ENCODE measurements at places on chromosomes 13 and 19. TPM values are rescaled to one million over a fixed set of nuclear protein-coding genes. Genes with fewer than 3 reads are reported as not detected.
A peak's percentile ranks its signal among the peaks of the same experiment; 100 is the strongest.

DNA sequence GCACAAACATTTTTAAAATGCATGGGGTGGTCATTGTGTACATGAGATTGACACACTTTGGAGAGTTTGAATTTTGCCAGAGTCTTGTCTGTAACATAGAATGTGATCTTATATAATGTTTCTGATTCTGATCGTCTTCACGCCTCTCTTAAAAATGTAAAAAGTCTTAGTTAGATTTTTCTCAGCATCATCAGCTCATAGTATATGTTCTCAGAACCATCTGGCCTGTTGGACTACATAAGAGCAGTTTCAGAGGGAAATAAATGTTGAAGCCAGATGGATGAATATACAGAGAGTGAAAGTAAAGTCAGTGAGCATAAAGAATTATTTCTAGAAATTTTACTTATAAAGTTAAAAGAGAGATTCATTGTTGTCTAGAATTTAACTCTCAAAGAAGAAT is 789.9 kb upstream of the MIR17HG start:
- no peak for DNase-seq

GRCh38 chr13:102983496-102983895 is 82.7 kb downstream of the SLC10A2 start:
- no peak for DNase-seq

GRCh38 chr19:29875931-29876330 is 64.1 kb downstream of the CCNE1 start:
- no peak for DNase-seq

DNA sequence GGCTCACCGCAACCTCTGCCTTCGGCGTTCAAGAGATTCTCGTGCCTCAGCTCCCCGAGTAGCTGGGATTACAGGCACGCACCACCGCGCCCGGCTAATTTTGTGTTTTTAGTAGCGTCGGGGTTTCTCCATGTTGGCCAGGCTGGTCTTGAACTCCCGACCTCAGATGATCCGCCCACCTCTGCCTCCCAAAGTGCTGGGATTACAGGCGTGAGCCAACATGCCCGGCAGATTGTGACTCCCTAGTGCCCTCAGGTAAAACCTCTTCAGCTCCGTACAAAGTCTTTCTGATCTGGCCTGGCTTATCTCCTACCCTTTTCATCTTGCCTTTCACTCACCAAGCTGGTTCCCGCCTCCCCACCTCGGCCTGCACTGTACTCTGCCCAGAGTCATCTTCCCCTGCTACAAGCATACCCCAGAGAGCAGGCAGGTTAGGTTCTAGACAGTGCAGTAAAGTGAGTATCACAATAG is 15.0 kb downstream of the BICRA start:
- DNase-seq = no peak

- peak; percentile 79 for DNase-seq
These were observed at the start of gene FOXA3 for GRCh38 chr19:45863840-45864628. Gene FOXA3, plus strand, starts transcription at chr19:45864326. Its CDS starts 131 bp downstream, at chr19:45864457.

DNA sequence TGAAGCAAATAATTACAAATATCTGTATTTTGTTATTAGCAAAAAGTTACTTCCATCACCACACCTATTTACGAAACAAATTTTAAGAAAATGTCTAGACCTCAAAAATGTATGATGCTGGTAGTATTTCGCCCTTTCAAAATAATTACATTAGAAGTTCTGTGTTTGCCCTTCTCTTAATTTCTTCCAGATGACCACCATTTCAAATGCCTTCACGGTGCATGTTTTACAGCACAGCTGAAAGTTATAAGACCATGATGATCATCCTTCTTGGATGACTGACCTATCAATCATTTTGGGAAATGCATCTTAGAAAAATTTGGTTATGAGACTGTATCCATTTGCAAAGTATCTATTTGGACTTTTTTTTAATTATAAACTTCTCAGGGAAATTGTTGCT is 390.8 kb downstream of the SLITRK6 start:
- no peak for DNase-seq

DNA sequence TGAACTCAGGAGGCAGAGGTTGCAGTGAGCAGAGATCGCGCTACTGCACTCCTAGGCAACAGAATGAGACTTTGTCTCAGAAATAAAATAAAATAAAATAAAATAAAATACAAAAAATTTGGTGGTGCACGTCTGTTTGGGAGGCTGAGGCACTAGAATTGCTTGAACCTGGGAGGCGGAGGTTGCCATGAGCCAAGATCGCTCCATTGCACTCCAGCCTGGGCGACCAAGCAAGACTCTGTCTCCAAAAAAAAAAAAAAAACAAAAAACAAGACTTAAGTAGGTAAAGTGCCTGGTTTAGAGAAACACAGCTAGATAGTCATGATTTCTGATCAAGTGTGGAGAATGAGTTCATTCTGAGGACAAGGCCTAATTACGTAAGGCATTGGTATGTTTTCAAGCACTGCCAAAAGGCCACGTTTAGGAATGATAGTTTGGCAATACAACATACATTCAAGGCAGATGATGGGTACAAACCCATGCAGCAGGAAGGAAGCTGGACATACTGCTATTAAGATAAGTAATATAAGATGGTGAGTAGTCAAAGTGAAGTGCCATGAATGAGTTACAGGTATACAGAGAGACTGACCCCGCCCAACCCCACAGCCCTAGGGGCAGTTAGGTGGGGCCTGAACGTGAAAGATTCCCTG is 4.8 kb upstream of the UCHL3 start:
- DNase-seq = no peak

GRCh38 chr19:42199440-42200115 is 17.9 kb downstream of the DEDD2 start:
- DNase-seq = peak; percentile 75

DNA sequence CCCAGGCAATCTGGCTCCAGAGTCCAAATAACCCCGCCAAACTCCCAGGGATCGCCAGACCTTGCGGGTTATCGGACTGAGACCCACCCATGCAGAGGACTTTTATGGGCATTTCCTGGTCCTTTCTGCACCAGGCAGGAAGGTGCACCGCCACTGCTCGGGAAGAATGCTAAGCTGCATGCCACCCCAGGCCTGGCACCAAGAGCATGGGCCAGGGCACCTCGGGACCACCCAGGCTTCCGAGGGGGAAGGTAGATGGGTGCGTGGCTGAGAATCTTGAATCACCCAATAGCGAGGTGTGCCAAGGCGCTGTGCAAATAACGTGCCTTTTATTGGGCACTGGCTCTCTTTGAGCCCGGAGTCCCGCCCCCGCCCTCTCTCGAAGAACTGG is 422 bp upstream of the ZNF575 start:
- DNase-seq = peak; percentile 55

DNA sequence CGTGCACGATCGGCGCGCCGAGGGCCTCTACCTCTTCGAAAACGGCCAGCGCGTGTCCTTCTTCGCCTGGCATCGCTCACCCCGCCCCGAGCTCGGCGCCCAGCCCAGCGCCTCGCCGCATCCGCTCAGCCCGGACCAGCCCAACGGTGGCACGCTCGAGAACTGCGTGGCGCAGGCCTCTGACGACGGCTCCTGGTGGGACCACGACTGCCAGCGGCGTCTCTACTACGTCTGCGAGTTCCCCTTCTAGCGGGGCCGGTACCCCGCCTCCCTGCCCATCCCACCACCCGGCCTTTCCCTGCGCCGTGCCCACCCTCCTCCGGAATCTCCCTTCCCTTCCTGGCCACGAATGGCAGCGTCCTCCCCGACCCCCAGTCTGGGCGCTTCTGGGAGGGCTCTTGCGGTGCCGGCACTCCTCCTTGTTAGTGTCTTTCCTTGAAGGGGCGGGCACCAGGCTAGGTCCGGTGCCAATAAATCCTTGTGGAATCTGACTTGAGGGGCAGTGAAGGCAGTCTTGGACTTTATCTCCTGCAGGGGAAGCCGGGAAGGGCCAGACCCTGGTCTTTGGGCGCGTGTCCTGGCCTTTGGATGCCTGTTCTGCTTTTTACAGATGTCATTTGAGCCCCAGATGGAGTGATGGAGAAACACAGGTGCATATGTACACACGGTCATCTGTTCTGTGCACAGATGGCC is 2.2 kb downstream of the CLEC11A start:
- no peak for DNase-seq

DNA sequence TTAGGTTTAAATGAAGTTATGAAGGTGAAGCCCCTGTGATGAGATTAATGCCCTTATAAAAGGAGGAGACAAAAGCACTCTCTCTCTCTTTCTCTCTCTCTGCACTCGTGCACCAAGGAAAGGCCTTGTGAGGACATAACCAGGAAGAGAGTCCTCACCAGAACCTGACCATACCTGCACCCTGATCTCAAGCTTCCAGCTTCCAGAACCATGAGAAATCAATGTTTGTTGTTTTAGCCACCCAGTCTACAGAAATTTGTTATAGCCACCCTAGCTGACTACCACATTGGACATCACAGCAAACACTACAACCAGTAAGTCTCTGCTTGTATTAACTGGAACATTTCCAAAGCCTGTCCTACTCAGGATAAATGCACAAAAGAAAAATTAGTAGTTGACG is 34.7 kb upstream of the WDFY2 start:
- no peak for DNase-seq

DNA sequence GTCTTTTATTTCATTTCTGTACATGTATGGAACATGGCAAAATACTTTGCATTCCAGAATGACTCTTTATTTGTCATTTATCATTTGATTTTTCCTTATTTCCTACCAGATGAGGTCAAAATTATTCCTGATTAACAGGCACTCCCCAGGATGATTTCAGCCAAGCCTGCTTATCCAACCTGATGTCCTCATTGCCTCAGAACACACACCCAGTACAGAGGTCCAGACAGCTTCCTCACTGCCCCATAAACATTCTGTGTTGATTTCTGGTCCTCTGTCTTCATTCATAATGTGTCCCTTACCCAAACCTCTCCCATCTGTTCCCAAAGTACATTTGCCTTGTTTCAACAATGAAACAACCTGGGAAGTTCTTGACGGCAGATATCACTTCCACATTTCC is 367.4 kb downstream of the MTUS2 start:
- DNase-seq = no peak

DNA sequence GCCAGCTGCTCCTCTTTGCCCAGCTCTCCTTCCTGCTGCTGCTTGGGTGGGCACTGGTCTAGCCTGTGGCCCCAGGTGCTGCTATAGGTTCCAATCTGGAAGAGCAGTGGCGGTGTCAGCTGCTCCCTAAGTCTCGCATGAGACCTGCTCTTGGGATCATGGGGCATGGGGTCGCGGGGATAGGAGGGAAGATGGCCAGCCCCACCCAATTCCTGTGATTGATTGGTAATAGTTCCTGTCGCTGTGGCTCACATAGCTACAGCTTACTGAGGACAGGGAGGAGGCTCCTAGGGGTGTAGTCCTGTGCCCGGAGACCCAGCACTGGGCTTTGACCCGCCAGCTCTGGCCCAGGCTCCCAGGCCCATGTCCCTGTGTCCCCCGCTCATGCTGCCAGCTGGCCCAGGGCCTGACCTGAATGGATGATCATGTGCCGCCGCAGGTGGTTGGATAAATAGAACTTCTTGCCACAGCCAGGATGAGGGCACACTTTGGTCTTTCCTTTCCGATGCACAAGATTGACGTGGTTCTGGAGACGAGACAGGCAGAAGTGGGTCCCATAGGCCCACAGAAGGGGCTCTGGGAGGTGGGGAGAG is 4.5 kb upstream of the ELAVL3 start:
- no peak for DNase-seq

CCNA1 gene
- 1.8 TPM for total RNA-seq

COX7A1 gene
- total RNA-seq = not detected

GRIN3B gene
- 0.35 TPM for total RNA-seq
